ENCODE measurements at places on chromosomes 6 and 20. TPM values are rescaled to one million over a fixed set of nuclear protein-coding genes. Genes with fewer than 3 reads are reported as not detected.

GRCh38 chr6:136036601-136037000 is 185.1 kb downstream of the PDE7B start:
- H3K27me3 ChIP-seq, result peaks cover 45% of the 10 kb centered on the region
- no peak overlapping the region for H3K4me3 ChIP-seq
- H3K4me1 ChIP-seq, result peaks cover 11% of the 10 kb centered on the region
- no peak overlapping the region for H3K27ac ChIP-seq
- no peaks in the 10 kb centered on the region for H3K36me3 ChIP-seq

PLCB1 gene
- 19.1 TPM for total RNA-seq

DNA sequence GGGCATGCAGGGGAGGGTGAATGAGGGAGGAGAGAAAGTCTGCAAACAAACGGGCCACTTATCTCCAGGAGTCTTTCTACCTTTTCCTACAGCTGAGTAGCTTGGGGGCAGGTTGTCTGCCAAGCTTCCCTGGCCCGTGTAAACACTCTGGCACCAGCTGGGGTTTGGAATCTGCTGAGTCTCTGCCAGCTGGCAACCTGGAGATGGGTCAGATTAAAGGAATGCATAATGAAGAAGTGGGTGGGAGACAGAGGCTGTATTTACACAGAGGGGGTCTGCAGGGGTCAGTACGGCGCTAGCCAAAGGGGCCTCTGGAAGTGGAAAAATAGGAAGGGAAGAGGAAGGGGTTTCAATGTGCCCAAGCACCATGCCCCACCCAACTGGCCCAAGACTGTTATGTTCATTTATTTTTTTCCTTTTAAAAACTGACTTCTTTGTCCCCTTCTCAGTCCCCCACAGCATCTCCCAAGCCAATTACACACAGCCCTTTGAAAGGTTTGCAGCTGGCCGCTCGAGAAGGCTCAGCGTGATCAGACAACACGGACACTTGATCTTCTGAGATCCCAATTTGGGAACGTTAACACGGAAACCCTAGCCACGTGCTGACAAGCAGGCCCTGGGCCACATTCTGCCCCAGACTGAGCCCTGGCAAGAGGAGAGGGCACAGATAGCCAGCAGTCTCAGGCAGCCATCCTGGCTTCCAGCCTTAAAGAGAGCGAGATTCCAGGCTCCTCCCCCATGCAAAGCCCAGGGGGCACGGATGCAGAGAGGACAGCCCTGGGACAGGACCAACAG is 25.2 kb downstream of the TRAM2 start:
- H3K4me1 ChIP-seq, result peaks cover 38% of the 10 kb centered on the region
- no peak for DNase-seq
- H3K4me3 ChIP-seq, result no peak overlapping the region

- peaks cover 4% of the 10 kb centered on the region for H3K4me1 ChIP-seq
- H3K4me3 ChIP-seq, result no peak overlapping the region
- H3K27me3 ChIP-seq, result peaks cover 19% of the 10 kb centered on the region
Observed at GRCh38 chr6:33740794-33741193, 5.9 kb downstream of the IP6K3 start.

GRCh38 chr6:52596371-52597028 is 19.6 kb upstream of the TRAM2 start:
- no peak overlapping the region for H3K27ac ChIP-seq
- DNase-seq, result no peak
- peaks cover 25% of the 10 kb centered on the region for H3K27me3 ChIP-seq
- H3K4me1 ChIP-seq, result peaks cover 14% of the 10 kb centered on the region

- DNase-seq, result no peak
- peaks cover 7% of the 10 kb centered on the region for H3K27me3 ChIP-seq
- H3K4me3 ChIP-seq, result peak overlapping the region; percentile 98
- peaks cover 11% of the 10 kb centered on the region for H3K36me3 ChIP-seq
- H3K4me1 ChIP-seq, result peaks cover 44% of the 10 kb centered on the region
- peak overlapping the region; percentile 98 for H3K27ac ChIP-seq
Observed at GRCh38 chr20:542777-543368, 717 bp downstream of the CSNK2A1 start.

COL12A1 gene
- not detected for total RNA-seq

ZBTB46 gene
- total RNA-seq, result 0.72 TPM

MAK gene
- total RNA-seq, result 0.75 TPM

GRCh38 chr20:20369250-20370093 is 1.6 kb downstream of the INSM1 start:
- H3K27me3 ChIP-seq, result peaks cover 64% of the 10 kb centered on the region
- peak overlapping the region; percentile 86 for H3K4me3 ChIP-seq
- H3K27ac ChIP-seq, result no peak overlapping the region

GRCh38 chr6:20814494-20814893 is 280.2 kb downstream of the CDKAL1 start:
- no peak overlapping the region for H3K27ac ChIP-seq
- DNase-seq, result no peak

DNA sequence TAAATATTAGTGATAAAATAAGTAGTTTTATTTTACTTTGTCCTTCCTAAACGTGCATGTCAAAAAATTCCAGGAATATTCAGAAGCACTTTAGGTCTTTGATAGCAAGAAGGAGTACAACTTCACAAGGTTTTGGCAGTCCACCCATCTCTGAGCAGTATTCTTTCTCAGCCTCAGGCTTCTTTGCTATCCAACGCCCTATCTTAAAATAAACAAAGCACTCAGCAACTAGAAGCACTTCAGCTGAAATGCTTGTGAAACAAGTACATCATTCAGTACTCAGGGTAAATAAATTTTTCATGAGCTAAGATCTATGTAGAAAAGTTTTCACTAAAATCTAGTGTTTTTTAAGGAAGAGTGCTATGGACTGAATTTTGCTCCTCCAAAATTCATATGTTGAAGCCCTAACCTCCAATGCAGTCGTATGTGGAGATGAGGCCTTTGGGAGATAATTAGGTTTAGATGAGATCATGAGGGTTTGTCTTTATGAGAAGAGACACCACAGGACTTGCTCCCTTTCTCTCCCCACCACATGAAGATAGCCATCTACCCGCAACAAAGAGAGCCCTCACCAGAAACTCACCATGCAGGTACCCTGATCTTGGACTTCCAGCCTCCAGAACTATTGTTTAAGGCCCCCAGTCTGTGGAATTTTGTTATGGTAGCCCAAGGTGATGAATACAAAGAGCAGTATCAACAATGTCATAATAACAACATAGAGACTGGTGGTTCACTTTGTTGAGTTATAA is 539.1 kb downstream of the TFAP2A start:
- no peaks in the 10 kb centered on the region for H3K27me3 ChIP-seq
- DNase-seq, result no peak
- H3K36me3 ChIP-seq, result no peaks in the 10 kb centered on the region
- H3K4me1 ChIP-seq, result no peaks in the 10 kb centered on the region
- no peak overlapping the region for H3K4me3 ChIP-seq
- no peak overlapping the region for H3K27ac ChIP-seq

GRCh38 chr6:145904391-145904790 is 59.8 kb downstream of the SHPRH start:
- peaks cover 20% of the 10 kb centered on the region for H3K36me3 ChIP-seq
- H3K27ac ChIP-seq, result peak overlapping the region; percentile 22
- H3K4me3 ChIP-seq, result no peak overlapping the region

GRCh38 chr6:4336778-4337442 is 201.5 kb upstream of the ECI2 start:
- H3K36me3 ChIP-seq, result peaks cover 9% of the 10 kb centered on the region
- H3K4me3 ChIP-seq, result no peak overlapping the region
- no peak for DNase-seq
- H3K27me3 ChIP-seq, result peaks cover 39% of the 10 kb centered on the region

DNA sequence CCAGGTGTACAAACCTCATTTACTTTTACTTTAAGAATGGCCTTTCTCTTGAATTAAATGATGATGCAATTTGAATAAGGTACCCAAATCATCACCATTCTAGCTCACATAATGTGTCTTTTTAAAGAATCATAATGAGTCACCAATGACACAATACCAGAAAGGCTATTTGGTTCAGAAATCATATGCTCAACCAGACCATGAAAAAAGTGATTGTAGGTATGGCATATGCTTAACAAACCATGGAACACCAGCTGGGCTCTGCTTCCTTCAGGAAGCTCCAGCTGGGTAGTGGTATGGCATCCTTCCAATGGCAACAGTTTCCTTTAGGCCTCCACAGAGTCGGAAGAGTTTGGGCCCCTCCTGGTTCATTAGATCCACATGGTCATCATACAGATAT is 128.2 kb downstream of the FRK start:
- H3K36me3 ChIP-seq, result no peaks in the 10 kb centered on the region
- H3K4me1 ChIP-seq, result no peaks in the 10 kb centered on the region
- H3K27me3 ChIP-seq, result no peaks in the 10 kb centered on the region
- no peak overlapping the region for H3K27ac ChIP-seq
- no peak overlapping the region for H3K4me3 ChIP-seq

PLCG1 gene
- total RNA-seq, result 428 TPM

- no peak overlapping the region for H3K27ac ChIP-seq
- no peak overlapping the region for H3K4me3 ChIP-seq
- no peaks in the 10 kb centered on the region for H3K4me1 ChIP-seq
- H3K36me3 ChIP-seq, result no peaks in the 10 kb centered on the region
- H3K27me3 ChIP-seq, result peaks cover 15% of the 10 kb centered on the region
Observed at GRCh38 chr6:164195278-164195941, 780.9 kb downstream of the QKI start.

SLC17A2 gene
- not detected for total RNA-seq

GRCh38 chr20:33830371-33830770 is 19.2 kb downstream of the CHMP4B start:
- H3K4me3 ChIP-seq, result no peak overlapping the region
- peaks cover 58% of the 10 kb centered on the region for H3K4me1 ChIP-seq
- H3K36me3 ChIP-seq, result peaks cover 5% of the 10 kb centered on the region

KHDC1L gene
- total RNA-seq, result not detected

- no peak overlapping the region for H3K4me3 ChIP-seq
- no peaks in the 10 kb centered on the region for H3K4me1 ChIP-seq
- H3K27ac ChIP-seq, result no peak overlapping the region
- H3K36me3 ChIP-seq, result no peaks in the 10 kb centered on the region
- no peaks in the 10 kb centered on the region for H3K27me3 ChIP-seq
Observed at GRCh38 chr6:127085181-127085580, 33.3 kb upstream of the RSPO3 start.

DEFB119 gene
- not detected for total RNA-seq

DNA sequence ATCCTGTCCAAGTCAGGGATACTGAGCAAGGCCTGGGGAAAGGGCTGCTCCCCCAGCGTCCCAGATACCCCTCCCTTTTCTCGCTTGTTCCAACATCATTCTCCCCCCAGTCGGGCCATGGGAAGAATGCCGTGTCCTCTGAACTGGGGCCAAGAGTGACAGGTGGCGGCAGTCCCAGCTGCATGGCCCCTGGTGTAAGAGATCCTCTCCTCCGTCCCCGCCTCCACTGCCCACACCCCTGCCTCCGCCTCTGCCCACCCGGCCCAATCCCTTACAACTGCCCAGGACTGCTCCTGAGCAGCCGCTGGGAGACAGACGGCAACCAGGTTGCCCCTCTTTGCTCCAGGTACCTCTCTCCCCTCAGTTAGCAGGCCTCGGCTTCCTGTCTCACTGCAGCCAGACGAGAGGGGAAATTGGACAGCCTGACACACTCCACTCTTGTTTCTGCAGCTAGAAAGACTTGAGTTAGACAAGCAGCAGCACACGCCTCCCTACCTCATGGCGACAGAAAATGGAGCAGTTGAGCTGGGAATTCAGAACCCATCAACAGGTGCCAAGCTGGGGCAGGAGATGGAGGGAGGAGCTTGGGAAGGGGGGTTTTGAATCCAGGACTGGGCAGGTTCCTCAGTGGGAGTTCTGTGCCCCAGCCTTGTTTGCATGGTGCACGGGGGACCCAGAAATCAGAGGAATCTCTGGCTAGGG is at the start of gene MYLK2:
Gene MYLK2, plus strand, starts transcription at position 274 of the 702 bp plus-strand sequence. Its CDS starts 225 bp downstream, at position 499.
- DNase-seq, result no peak
- no peak within 1 kb of the TSS for H3K27ac ChIP-seq
- H3K4me1 ChIP-seq, result peaks cover 7% of the 10 kb centered on the region
- H3K27me3 ChIP-seq, result peaks cover 5% of the 10 kb centered on the region

GRCh38 chr20:44496976-44497375 is 21.3 kb downstream of the TTPAL start:
- H3K36me3 ChIP-seq, result peaks cover 18% of the 10 kb centered on the region
- no peaks in the 10 kb centered on the region for H3K27me3 ChIP-seq
- peak overlapping the region; percentile 88 for H3K27ac ChIP-seq

GRCh38 chr20:15188415-15188814 is 851.0 kb upstream of the FLRT3 start:
- no peak overlapping the region for H3K4me3 ChIP-seq
- H3K27me3 ChIP-seq, result no peaks in the 10 kb centered on the region
- no peaks in the 10 kb centered on the region for H3K36me3 ChIP-seq

DNA sequence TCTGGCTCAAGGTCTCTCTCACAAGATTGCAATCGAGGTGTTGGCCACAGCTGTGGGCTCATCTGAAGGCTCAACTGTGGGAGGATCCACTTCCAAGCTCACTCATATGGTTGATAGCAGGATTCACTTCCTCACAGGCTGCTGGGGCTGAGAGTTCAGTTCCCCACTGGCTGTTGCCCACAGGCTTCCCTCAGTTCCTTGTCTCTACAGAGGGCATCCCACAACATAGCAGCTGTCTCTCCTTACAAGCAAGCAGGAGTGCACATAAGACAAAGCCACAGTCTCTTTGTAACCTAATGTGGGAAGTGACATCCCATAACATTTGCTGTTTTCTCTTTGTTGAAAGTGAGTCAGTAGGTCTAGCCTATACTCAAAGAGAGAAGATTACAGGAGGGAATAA is 14.0 kb downstream of the SPATS1 start:
- no peak overlapping the region for H3K4me3 ChIP-seq
- no peak for DNase-seq
- no peaks in the 10 kb centered on the region for H3K4me1 ChIP-seq
- no peak overlapping the region for H3K27ac ChIP-seq

DNA sequence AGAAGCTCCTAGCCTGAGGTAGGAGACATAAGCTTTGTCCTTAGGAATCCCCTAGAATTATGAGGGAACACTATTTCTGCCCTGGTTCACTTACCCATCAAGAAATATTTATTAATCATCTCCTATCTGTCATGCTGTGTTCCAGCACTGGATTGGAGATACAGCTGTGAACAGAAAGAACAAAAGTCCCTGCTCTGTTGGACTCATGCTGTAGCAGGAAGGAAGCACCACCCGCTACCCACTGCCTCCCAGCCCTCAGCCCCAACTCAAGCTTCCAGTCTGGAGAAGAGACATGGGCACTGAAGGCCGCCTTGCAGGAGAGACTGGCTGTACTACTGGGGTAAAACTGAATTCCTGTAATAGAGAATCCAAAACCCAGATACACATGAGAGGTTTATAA is 78.0 kb downstream of the MDGA1 start:
- H3K27ac ChIP-seq, result peak overlapping the region; percentile 47
- DNase-seq, result no peak
- H3K27me3 ChIP-seq, result peaks cover 18% of the 10 kb centered on the region

RNF217 gene
- total RNA-seq, result 4.9 TPM

MATN4 gene
- not detected for total RNA-seq

DNA sequence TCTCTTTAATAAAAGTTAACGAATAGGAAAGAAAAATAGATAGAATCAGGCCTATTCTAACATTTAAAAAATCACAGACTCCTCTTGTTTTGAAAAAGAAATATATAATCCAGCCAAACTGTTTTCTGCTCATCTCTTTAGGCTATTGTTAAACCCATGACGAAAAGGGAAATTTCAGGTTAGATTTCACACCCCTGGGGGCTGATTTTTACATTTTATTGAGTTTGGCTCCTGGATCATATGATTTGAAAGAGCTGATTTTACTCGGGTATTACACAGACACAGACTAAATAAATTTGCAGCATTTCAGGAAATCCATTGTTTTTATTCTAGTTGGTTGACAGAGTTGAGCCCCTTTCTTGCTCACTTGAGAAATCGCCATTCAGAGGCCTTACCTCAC is 135.8 kb upstream of the HMGCLL1 start:
- H3K27me3 ChIP-seq, result no peaks in the 10 kb centered on the region
- no peak overlapping the region for H3K4me3 ChIP-seq
- DNase-seq, result no peak
- H3K36me3 ChIP-seq, result no peaks in the 10 kb centered on the region
- H3K27ac ChIP-seq, result no peak overlapping the region
- H3K4me1 ChIP-seq, result no peaks in the 10 kb centered on the region

Data from T-helper 17 cell (primary cell).